Dermis microvascular lymphatic vessel endothelial cell (primary cell): ENCODE measurements at places on chromosomes 11 and 22. TPM values are rescaled to one million over a fixed set of nuclear protein-coding genes. Genes with fewer than 3 reads are reported as not detected.
A peak's percentile ranks its signal among the peaks of the same experiment; 100 is the strongest.

FCHSD2 gene
- 13.5 and 26.2 TPM in 2 replicates for total RNA-seq

GRCh38 chr22:28958611-28959010 is 75.2 kb downstream of the ZNRF3 start:
- DNase-seq, result no peak

SMC1B gene
- under 0.01 TPM in 2 replicates for total RNA-seq

GRCh38 chr22:21014726-21015465 is at the start of gene P2RX6:
TSS of gene P2RX6 (plus strand) at chr22:21015165. CDS start at chr22:21015175, 10 bp downstream.
- no peak for DNase-seq

GRCh38 chr22:44316393-44317122 is 3.8 kb upstream of the SHISAL1 start:
- no peak for DNase-seq

GRCh38 chr11:44747316-44747715 is 20.6 kb downstream of the TSPAN18 start:
- no peak for DNase-seq

LPXN gene
- total RNA-seq, result 2.0 and 2.4 TPM in 2 replicates

DNA sequence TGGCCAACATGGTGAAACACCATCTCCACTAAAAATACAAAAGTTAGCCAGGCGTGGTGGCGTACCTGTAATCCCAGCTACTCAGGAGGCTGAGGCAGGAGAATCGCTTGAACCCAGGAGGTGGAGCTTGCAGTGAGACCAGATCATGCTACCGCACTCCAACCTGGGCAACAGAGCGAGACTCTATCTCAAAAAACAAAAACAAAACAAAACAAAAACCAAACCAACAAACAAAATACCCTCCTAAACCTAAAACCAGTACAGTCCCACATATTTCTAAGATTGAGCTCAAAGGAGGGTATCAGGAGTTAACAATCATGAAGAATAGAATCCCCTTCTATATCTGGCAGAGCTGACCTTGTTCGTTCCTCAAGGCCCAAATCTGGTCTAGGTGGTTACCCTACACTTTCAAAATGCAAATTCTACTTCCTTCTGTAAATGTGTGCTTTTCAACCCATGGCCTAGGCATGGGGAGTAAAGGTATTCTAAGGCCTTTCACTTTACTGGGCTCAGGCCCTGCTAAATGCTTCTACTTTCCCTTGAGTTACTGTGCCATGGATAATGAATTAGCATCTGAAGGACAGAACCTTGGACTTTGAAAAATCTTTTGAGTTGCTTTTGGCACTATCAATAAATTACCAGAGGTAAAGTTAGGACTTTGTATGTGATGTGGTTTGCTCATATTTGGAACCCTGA is 10.4 kb upstream of the PPP2R1B start:
- DNase-seq, result no peak

OR51B2 gene
- not detected in 2 replicates for total RNA-seq

- DNase-seq, result no peak
Observed at GRCh38 chr11:19939415-19939929, 220.8 kb downstream of the DBX1 start.

DNA sequence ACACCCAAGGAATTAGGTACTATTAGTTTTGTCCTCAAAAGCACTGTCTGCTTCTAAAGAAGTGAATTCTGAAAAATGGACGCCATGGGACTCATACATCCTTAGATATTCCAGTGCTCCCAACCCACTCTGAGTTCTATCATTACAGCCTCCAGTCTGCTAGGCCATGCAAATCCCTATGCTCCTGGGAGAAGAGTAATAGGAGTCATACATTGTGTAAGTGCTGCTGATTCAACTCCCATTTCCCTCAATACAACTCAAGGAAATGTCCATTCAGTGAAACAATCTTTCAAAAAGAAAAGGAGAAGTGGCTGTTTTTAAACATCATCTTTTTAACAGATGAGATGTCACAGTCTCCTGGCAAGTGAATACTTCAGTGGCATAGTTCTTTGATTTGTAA is 590.2 kb upstream of the LRRC4C start:
- no peak for DNase-seq

DNA sequence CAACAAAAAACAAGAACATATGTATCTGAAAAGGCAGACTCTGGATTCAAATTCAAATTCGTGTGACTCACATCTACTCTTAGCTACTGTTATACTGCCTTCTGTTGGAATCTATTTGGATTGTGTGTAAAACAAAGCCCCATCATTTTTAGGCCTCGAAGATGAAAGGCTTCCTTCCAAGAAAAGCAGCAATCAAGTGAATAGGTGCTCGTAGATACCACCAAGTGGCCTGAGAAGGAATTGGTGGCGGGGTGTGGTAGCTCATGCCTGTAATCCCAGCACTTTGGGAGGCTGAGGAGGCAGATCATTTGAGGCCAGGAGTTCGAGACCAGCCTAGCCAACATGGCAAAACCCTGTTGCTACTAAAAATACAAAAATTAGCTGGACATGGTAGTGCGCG is 4.2 kb downstream of the GRAMD1B start:
- no peak for DNase-seq

GRCh38 chr11:61904539-61905048 is 12.8 kb downstream of the RAB3IL1 start:
- no peak for DNase-seq

GRCh38 chr11:18633256-18634139 is 644 bp downstream of the SPTY2D1 start:
- DNase-seq, result no peak

RFPL3 gene
- not detected in 2 replicates for total RNA-seq

PLEKHA7 gene
- total RNA-seq, result 1.8 and 3.4 TPM in 2 replicates

DNA sequence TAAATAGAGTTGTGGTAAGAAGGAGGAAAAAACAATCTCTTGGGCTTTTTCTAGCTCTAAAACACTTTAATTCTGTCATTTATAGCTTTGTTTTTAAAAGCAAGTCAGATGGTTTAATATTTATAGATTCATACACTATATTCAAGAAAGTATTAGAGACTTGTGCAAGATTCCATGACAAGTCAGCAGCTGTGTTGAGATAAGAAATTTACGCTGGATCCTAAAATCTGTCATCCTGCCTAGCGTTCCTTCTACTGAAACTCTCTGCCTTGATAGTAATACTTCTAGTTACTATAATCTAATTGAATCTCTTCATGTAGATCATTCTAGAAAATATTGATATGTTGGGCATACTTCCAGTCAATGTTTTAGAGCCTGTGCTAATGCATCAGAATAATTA is 721.8 kb downstream of the CNTN5 start:
- no peak for DNase-seq

- DNase-seq, result no peak
Observed at GRCh38 chr11:131713529-131714134, 343.2 kb downstream of the NTM start.

DNA sequence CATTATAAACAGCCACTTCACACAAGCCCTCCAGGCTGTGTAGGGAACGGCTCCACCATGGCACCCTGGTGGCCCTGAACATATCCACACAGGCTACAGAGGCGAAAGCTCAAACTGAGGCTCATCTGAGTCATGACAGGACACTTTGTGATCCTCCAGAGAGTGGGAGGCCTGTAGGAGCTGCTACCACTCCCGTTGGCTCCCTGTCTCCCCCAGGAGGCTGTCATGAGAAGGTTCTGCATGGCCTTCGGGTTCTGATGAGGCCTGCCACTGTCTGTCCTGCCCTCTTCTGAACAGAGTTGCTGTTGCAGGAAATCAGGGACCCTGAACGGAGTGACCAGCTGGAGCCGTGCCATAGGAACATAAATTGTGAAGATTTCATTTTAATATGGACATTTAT is 23.8 kb upstream of the ALDH3B2 start:
- DNase-seq, result no peak

GRCh38 chr11:85809191-85809590 is 1.8 kb downstream of the SYTL2 start:
- DNase-seq, result no peak

SCN2B gene
- total RNA-seq, result not detected in 2 replicates

GRCh38 chr11:69655479-69656428 is 14.8 kb downstream of the CCND1 start:
- no peak for DNase-seq

USP2 gene
- 0.13 and 0.25 TPM in 2 replicates for total RNA-seq

OR8G1 gene
- under 0.01 TPM in 1 of 2 replicates, not detected in the other for total RNA-seq

ANKK1 gene
- total RNA-seq, result not detected in 2 replicates

CBLIF gene
- not detected in 2 replicates for total RNA-seq

DNA sequence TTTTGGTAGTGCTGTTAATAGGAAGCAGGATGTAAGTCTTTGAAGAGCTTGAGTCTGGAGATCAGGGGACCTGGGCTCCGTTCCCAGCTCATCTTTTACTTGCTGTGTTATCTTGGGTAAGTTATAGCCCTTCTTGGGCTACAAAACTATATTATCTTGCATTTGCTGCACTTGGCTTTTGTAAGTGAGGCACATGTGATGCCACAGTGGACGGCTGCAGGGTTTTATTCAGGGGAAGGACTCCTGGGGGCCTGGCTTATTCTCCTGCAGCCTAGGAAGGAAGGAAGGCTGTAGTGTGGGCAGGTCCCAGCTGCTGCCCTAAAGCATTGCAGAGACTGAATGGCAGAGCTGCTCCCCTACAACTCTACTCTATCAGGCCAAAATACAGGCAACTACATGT is 6.4 kb downstream of the CD82 start:
- DNase-seq, result no peak

DNA sequence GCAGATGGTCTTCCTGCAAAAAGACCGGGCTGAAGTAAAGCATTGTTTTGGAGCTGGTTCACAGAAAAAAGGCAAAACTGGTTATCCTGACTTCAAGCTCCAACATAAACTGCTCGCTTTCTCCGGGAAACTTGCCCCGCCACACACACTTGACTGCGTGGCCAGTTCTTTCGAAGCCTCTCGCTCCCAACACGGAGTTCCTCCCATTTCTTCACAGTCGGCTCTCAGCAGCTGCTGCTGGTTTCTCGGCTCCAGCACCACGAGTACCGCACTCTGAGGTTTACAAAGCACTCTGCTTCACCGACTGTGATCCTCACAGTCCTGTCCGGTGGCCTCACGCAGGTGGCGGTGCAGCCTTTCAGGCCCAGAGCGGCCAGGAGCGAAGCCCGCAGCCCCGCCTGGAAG is 264 bp downstream of the CHEK1 start:
- no peak for DNase-seq

OR2AG1 gene
- total RNA-seq, result not detected in 2 replicates

OR2AG2 gene
- under 0.01 TPM in 2 replicates for total RNA-seq

RFPL2 gene
- total RNA-seq, result 0.13 TPM in 1 of 2 replicates, not detected in the other

DNA sequence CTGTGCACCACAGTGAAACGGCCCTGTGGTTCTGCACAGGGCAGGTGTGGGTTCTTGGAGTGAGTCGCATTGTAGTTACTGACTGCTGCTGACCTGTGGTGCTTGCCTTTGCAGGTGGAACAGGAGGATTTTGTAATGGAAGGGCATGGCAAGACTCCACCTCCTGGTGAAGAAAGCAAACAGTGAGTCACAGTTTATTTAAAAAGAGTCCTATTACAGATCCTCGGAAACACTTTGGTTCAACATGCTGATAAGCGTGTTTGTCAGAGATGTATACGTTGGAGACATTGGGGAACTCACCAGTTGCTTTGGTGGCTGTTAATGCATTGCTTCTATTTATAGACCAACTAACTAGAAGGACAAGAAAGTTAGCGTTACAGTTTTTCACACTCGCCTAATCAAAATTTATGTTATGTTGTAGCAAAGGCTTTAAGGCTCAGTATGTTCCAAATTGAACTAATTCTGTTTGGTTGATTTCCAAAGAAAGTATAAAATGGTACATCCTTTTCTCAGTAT is 21.7 kb upstream of the TNRC6B start:
- DNase-seq, result no peak

- no peak for DNase-seq
Observed at GRCh38 chr11:115552151-115552772, 48.0 kb upstream of the CADM1 start.

GRCh38 chr11:35107861-35108260 is 31.1 kb upstream of the CD44 start:
- no peak for DNase-seq

GRCh38 chr11:33534575-33534974 is 166.1 kb downstream of the C11orf91 start:
- DNase-seq, result no peak

DNA sequence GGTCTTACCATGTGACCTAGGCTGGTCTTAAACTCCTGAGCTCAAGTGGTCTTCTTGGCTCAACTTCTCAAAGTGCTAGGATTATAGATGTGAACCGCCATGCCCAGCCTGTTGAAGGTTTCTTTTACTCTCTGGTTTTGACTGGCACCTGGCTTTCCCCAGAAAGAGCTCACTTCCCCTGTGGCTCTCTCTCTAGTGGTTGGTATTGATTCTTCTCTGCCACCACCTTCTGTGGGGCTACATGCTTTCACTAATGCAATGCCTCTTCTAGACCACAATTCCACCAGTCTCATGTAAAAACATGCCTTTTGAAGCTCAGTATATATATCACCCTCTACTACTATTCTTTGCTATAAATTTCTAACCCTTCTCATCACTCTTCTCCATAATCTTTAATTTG is 67.2 kb downstream of the CCDC83 start:
- no peak for DNase-seq

- no peak for DNase-seq
Observed at GRCh38 chr11:23490557-23491235, 630.4 kb upstream of the CCDC179 start.

GRCh38 chr22:20595461-20595860 is 88.1 kb downstream of the MED15 start:
- DNase-seq, result no peak

RBMXL2 gene
- not detected in 2 replicates for total RNA-seq

- peak; percentile 32 for DNase-seq
Observed at GRCh38 chr22:28560046-28560742, 119.4 kb downstream of the TTC28 start.

DNA sequence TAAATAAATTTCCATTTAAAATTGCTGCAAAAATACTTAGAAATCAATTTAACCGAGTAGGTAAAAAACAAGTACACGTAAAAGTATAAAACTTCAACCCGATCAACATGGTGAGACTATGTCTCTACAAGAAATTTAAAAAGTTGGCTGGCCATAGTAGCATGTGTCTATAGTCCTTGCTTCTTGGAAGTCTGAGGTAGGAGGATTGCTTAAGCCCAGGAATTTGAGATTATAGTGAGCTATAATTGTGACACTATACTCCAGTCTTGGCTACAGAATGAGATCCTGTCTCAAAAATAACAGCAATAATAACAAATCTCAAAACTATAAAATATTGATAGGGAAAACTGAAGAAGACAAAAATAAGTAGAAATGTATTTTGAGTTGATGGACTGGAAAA is 11.1 kb downstream of the CASP4 start:
- DNase-seq, result no peak

HRAS gene
- 43.7 and 50.6 TPM in 2 replicates for total RNA-seq
